ENCODE measurements at places on chromosomes 12 and 14. TPM values are rescaled to one million over a fixed set of nuclear protein-coding genes. Genes with fewer than 3 reads are reported as not detected.

The FOXG1 gene
- 3.7 TPM for total RNA-seq

The CCDC38 gene
- not detected for total RNA-seq

The KRT79 gene
- total RNA-seq: 0.07 TPM

The PPP1R13B gene
- 10.8 TPM for total RNA-seq

The SIX4 gene
- 7.9 TPM for total RNA-seq

The TMEM63C gene
- 1.4 TPM for total RNA-seq

The ZFHX2 gene
- total RNA-seq: 0.43 TPM

Data from nasal cavity respiratory epithelium epithelial cell of viscerocranial mucosa (primary cell).